ENCODE measurements at places on chromosomes 3 and 15. TPM values are rescaled to one million over a fixed set of nuclear protein-coding genes. Genes with fewer than 3 reads are reported as not detected.

GRCh38 chr3:57142411-57142723 lies 22.8 kb downstream of the IL17RD start:
- H3K4me1 ChIP-seq = no peaks in the 10 kb centered on the region
- no peaks in the 10 kb centered on the region for H3K36me3 ChIP-seq
- no peak overlapping the region for H3K27ac ChIP-seq
- DNase-seq = no peak
- H3K27me3 ChIP-seq = no peaks in the 10 kb centered on the region

GRCh38 chr3:197014942-197015575 lies 14.6 kb downstream of the MELTF start:
- no peak overlapping the region for H3K4me3 ChIP-seq
- no peaks in the 10 kb centered on the region for H3K27me3 ChIP-seq
- H3K27ac ChIP-seq = no peak overlapping the region
- H3K36me3 ChIP-seq = no peaks in the 10 kb centered on the region

FBXL22 gene
- total RNA-seq = 0.49 TPM

GRCh38 chr3:184050217-184050847 lies 2.5 kb upstream of the HTR3C start:
- H3K4me3 ChIP-seq = no peak overlapping the region
- H3K4me1 ChIP-seq = no peaks in the 10 kb centered on the region
- no peak overlapping the region for H3K27ac ChIP-seq
- DNase-seq = no peak
- no peaks in the 10 kb centered on the region for H3K27me3 ChIP-seq
- no peaks in the 10 kb centered on the region for H3K36me3 ChIP-seq

DNA sequence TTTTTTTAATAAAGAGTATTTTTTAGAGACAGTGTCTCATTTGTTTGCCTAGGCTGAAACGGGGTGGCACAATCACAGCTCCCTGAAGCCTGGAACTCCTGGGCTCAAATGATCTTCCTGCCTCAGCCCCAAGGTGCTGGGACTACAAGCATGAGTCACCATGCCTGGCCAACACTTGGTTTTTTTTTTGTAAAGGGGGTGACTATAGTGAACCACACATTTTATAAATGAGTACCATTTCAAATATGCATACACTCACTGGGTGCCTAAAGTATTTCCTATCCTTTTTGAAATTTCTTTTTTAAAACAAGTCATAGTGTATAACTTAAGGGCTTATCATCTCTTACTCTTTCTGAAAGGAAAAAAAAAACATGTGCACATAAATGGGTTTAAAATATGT lies 325.2 kb upstream of the MEIS2 start:
- no peak overlapping the region for H3K4me3 ChIP-seq
- H3K36me3 ChIP-seq = no peaks in the 10 kb centered on the region
- H3K4me1 ChIP-seq = no peaks in the 10 kb centered on the region
- no peak for DNase-seq

EHHADH gene
- total RNA-seq = 10.7 TPM

- no peak for DNase-seq
- H3K36me3 ChIP-seq = no peaks in the 10 kb centered on the region
- no peaks in the 10 kb centered on the region for H3K27me3 ChIP-seq
These were observed 198.3 kb downstream of the ERC2 start for GRCh38 chr3:56269755-56270535.

DNA sequence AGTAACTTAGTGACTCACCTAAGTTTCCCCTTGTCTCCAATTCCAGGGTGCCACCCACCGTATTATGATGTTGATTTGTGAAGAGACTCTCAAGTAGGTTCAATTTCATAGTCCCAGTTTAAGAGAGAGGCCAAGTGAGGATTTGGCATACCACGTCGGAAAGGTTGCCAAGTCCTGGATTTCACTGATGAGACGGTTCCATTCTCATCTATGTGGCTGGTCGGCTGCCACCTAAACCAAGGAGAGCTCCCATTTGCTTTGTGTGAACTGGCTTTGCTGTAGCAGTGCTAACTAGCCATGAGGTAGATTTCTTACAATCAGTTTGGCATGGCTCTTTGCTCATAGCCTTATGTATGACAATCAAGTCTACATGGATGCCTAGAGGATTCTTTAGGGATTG lies 653.6 kb downstream of the NLGN1 start:
- H3K4me3 ChIP-seq = no peak overlapping the region
- no peaks in the 10 kb centered on the region for H3K36me3 ChIP-seq
- DNase-seq = no peak
- H3K27ac ChIP-seq = no peak overlapping the region
- no peaks in the 10 kb centered on the region for H3K27me3 ChIP-seq

- H3K27ac ChIP-seq = no peak overlapping the region
These were observed 32.2 kb upstream of the LACTB start for GRCh38 chr15:63089260-63090043.

DNA sequence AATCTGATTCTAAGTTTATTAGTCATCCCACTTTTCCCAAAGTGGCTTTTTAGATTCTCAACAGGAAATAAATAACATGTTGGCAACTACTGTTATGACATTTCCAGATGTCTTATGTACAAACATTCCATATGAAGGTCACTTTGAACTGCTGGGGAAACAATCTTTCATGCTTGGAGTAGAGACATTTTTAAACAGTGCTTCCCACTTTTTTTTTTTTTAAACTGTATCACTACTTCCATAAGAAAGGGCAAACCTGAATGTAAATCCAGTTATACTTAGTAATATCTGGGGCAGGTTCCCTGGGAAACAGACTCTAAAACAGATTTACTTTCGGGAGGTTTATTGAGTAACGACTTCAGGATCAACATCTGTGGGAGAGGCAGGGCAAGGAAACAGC lies 473.8 kb downstream of the TAFA4 start:
- H3K27me3 ChIP-seq = no peaks in the 10 kb centered on the region

- peaks cover 4% of the 10 kb centered on the region for H3K4me1 ChIP-seq
- peak within 1 kb of the TSS; percentile 24 for H3K4me3 ChIP-seq
- no peak for DNase-seq
- H3K27ac ChIP-seq = no peak within 1 kb of the TSS
- no peaks in the 10 kb centered on the region for H3K27me3 ChIP-seq
These were observed at the start of gene CHST13 for GRCh38 chr3:126523745-126524428. Gene CHST13, plus strand, starts transcription at chr3:126524155. Its CDS starts 178 bp downstream, at chr3:126524333.

- H3K36me3 ChIP-seq = no peaks in the 10 kb centered on the region
- H3K27me3 ChIP-seq = no peaks in the 10 kb centered on the region
- no peak overlapping the region for H3K4me3 ChIP-seq
- DNase-seq = no peak
- H3K4me1 ChIP-seq = no peaks in the 10 kb centered on the region
- H3K27ac ChIP-seq = no peak overlapping the region
These were observed 89.6 kb upstream of the TSEN2 start for GRCh38 chr3:12394569-12395271.

- H3K27ac ChIP-seq = peak overlapping the region; percentile 3
- H3K4me3 ChIP-seq = peak overlapping the region; percentile 69
- no peaks in the 10 kb centered on the region for H3K36me3 ChIP-seq
- no peak for DNase-seq
These were observed 74.3 kb upstream of the VGLL4 start for GRCh38 chr3:11717768-11718636.

DNA sequence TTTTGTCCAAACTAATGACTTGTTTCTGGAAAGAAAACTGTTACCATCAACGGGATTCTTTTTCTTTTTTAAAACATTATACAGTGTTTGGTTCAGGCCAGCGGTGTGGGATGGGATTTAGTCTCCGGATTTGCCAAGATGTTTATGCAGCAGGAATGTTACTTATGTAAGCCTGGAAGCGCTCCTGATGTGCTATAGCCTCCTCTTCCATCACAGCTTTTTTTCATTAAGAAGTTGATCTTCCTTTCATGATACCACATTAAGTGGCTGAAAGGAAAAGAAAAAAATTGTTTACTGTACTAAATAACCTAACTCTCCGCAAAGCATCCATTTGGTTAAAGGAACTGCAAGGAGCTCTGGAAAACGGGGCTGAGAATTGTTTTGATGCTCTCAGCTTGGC lies 120.5 kb upstream of the ALDH1A3 start:
- H3K27me3 ChIP-seq = no peaks in the 10 kb centered on the region
- H3K4me1 ChIP-seq = peaks cover 66% of the 10 kb centered on the region
- peak overlapping the region; percentile 50 for H3K27ac ChIP-seq
- no peaks in the 10 kb centered on the region for H3K36me3 ChIP-seq
- no peak overlapping the region for H3K4me3 ChIP-seq
- DNase-seq = no peak

- peaks cover 4% of the 10 kb centered on the region for H3K4me1 ChIP-seq
- no peak overlapping the region for H3K27ac ChIP-seq
- H3K4me3 ChIP-seq = no peak overlapping the region
- no peaks in the 10 kb centered on the region for H3K36me3 ChIP-seq
- no peak for DNase-seq
These were observed 126.7 kb downstream of the FOXP1 start for GRCh38 chr3:71456826-71457225.

Measured in HCT116 (cell line).